Suppressor macrophage treated with lipopolysaccharide for 1 hour (primary cell): ENCODE measurements at places on chromosomes 3 and 15.

- DNase-seq, result no peak
Observed at GRCh38 chr3:87414271-87414670, 137.9 kb upstream of the POU1F1 start.

- DNase-seq, result no peak
Observed at GRCh38 chr15:89247446-89247845, 3.7 kb downstream of the FANCI start.

DNA sequence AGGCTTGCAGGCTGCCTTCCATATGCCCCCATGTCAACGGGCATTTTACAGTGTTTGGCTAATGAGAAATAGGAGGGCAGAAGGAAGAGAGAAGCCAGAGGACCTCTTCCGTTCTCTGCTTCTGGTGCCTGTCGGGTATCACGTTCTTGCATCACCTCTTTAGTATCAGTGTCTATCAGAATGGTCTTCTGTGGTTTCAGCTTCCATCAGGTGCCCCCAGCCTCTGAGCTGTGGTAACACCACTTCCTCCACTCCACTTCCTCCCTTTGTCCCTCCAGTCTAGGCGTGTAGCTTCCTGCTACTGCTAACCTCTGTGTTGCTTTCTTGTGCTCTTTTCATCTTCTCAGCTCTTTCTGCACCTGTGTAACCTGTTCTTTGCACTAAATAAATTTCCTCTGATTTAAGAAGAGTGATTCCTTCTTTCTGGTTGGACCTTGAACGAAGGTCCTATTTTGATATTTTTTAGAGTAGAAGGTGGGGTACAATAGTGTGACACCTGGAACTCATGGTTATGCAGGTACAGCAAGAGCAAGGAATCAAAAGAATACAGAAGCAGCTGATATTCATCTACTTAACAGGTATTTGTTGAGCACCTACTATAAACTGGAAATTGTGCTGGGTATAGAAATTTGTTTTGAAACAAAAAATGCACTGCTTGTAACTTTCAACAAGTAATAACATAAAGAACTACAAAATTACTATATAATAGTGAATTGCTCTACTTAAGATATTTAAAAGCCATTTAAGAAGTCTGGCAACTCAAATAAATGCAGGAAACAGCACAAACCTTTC is 27.4 kb upstream of the FOXB1 start:
- no peak for DNase-seq

- DNase-seq, result peak; percentile 95
Observed at GRCh38 chr3:98730338-98730737, 32.8 kb upstream of the ST3GAL6 start.

GRCh38 chr15:84752700-84753099 is 4.3 kb downstream of the ZNF592 start:
- DNase-seq, result no peak

DNA sequence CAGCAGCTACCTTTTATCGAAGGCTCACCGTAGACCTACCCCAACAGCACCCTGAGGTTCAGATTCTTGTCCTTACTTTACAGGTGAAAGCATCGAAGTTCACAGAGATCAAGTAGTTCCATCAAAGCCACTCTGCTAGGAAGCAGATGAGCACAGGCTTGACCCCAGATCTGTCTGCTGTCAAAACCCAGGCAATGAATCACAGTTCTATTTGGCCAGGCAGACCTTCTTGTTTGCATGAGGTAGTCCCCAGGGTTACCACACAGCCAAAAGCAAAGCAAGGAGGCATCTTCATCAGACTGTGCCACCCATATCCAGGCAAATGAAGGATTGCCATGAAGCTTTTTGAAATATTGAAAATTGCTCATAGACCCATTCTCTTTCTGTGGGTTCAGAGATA is 33.0 kb downstream of the HES1 start:
- DNase-seq, result peak; percentile 44

GRCh38 chr3:98536456-98537017 is 4.8 kb downstream of the GPR15 start:
- DNase-seq, result no peak
